MCF 10A (cell line): ENCODE measurements at places on chromosomes 1 and 21. TPM values are rescaled to one million over a fixed set of nuclear protein-coding genes. Genes with fewer than 3 reads are reported as not detected.

GRCh38 chr1:25433389-25434186 lies 2.9 kb downstream of the MACO1 start:
- no peak for DNase-seq

DNA sequence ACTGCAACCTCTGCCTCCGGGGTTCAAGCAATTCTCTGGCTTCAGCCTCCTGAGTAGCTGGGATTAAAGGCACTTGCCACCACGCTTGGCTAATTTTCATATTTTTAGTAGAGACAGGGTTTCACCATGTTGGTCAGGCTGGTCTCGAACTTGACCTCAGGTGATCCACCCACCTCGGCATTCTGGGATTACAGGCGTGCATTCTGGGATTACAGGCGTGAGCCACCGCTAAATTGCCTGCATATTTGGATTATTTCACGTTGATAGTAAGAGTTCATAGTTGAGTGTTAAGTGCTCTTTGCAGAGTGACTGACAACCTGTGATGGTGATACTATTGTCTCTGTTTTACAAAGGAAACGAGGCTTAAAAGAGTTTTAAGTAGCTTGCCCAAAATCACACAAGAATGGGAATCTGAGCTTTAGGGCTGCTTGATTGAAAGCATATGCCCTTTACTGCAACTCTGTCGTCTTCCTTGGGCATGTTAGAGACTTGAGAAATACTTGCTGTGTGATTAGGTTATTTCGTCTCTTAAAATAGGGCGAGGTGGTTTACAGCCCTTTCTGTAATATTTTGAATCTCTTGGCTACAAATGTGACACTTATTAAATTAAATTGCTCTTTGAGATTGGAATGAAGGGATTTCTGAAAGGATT lies 12.4 kb downstream of the CDC42 start:
- DNase-seq = no peak

- DNase-seq = peak; percentile 76
Observed at GRCh38 chr1:238143038-238143437, 252.3 kb upstream of the ZP4 start.

The ZMYND12 gene
- total RNA-seq = 0.21 TPM in 1 of 2 replicates, not detected in the other

The VN1R5 gene
- not detected in 2 replicates for total RNA-seq
